ENCODE measurements at places on chromosomes 11 and 22.

DNA sequence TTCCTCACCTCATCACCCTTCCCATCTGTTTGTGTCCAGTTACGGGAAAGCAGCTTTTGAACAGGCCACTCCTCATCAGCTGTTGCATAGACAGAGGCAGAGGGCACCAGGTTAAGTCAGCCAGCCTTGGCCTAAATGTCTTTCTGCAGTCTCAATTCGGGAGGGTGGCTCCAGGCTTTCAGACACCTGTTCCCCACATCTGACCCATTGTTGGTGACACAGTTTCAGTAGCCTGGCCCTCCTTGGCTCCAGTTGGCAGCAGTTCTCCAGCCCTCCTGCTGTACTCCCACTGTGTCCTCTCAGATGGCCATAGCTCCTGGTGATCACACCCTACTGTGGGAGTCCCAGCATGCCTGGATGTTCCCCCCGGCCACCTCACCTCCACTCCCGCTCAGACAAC is 70.8 kb upstream of the MYOD1 start:
- DNase-seq: no peak

- no peak for DNase-seq
Observed at GRCh38 chr11:100340466-100341319, 346.4 kb upstream of the ARHGAP42 start.

- no peak for DNase-seq
Observed at GRCh38 chr22:24417901-24418641, 9.3 kb upstream of the ADORA2A start.

DNA sequence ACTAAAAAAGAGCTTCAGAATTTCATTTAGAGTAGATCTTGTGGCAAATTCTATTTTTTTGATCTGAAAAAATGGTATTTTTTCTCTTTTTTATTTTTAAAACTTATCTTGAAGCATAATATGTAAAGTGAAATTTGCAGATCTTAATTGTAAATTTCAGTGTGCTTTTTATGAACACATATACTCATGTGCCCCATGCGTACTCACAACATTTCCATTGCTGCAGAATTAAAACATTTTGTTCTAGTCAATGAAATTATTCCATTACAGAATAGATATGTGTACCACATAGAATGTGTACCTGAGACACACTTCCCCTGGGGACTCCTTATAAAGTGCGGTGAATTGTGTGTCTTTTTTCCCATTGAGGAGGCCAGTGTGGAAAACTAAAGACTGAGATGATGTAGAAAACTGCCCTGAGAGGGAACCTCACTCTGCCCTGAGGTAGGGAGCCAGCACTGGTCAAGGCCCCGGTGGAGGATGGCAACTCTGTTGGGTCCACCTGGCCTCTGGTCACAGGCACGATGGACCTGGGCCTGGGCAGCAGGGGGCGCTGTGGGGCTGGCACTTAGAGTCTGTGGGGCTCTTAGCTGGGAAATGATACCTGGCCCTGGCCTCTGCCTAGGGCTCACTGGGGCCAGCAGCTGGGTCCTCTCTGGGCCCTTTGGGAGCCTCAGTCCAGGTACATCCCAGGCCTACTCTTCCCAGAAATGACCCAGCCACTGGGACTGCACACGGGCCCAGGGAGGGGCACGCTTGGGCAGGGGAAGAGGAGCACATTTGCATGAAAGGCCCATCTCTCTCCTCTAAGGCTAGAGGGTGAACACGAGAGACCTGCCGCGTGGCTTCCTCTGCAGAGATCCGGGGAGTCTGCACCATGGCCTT is 77.9 kb upstream of the TOP3B start:
- no peak for DNase-seq

- DNase-seq: no peak
Observed at GRCh38 chr22:26430600-26430999, 1.5 kb downstream of the ASPHD2 start.

- peak; percentile 26 for DNase-seq
Observed at GRCh38 chr11:57094181-57094935, 87.4 kb upstream of the LRRC55 start.

GRCh38 chr11:45860348-45860747 is 13.1 kb downstream of the CRY2 start:
- DNase-seq: no peak

DNA sequence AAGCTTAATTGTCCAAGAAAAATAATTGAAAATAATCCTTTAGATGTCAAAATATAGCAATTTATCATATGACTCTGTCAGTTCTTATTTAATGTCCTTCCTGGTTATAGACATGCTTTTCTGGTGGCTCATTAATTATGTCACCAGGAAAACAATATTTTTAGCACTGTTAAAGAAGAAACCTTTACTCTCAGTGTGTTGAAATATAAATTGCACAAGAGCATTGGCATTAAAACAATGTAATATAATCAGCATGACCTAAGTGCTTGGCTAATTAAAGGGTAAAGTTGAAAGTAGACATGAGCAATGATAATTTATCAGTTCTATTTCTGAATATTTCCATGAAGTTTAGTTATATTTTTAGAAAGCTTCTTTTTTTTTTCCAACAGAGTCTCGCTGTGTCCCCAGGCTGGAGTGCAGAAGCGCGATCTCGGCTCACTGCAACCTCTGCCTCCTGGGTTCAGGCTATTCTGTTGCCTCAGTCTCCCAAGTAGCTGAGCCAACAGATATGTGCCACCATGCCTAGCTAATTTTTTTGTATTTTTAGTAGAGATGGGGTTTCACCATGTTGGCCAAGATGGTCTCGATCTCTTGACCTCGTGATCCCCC is 232.3 kb downstream of the JRKL start:
- no peak for DNase-seq

DNA sequence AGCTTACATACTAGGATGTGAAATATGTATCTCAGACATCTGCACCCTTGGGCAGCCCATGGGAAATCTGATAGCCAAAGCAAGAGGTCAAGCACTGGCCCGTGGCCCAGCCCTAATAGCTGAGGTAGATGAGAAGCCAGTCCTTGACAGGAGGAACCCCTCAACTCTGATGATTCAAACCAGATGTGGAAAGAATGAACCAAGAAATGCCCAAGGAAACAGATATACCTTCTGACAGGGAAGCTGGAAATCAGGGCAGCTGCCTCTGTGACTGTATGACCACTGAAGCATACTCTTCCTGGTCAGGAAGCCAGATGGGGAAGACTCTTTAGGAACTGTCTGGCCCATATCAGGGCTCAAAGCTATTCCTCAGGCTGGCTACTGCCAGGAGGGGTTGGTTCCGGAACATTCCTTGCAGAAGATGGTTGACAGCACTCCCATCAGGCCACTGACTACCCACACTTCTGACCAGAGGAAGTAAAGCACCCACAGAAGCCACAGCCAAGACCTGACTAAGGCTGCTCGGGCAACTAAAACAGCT is 124.2 kb downstream of the SWAP70 start:
- DNase-seq: peak; percentile 81

Data from HS-27A (cell line).